ENCODE measurements at places on chromosomes 4 and X.

GRCh38 chrX:75278991-75279390 lies 5.1 kb downstream of the UPRT start:
- peak; percentile 88 for DNase-seq

DNA sequence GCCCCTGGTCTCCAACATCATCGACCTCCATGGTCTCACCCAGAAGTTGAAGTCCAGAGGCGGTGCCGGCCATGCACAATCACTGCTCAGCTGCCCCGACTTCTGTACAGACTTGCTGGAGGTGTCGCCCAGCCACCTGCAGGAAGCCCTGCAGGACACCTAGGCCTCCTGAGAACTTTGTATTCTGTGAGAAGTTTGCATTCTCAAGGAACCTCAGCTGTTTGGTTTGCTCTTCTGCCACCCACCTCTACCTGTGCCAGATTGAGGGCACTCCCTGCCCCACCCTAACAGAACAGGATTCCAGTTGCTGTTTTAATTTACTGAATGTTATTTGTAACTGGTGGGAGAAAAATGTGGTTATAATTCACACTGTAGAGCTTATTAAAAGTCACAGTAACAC lies 46.8 kb downstream of the TRIM61 start:
- no peak for DNase-seq

DNA sequence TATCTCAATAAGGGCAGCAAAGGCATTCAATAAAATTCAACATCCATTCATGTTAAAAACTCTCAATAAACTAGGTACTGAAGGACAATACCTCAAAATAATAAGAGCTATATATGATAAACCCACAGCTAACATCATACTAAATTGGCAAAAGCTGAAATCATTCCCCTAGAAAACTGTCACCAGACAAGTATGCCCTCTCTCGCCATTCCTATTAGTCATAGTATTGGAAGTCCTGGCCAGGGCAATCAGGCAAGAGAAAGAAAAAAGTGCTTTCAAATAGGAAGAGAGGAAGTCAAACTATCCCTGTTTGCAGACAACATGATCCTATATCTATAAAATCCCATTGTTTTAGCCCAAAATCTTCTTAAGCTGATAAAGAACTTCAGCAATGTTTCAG lies 116.8 kb downstream of the TENT5D start:
- DNase-seq = no peak

DNA sequence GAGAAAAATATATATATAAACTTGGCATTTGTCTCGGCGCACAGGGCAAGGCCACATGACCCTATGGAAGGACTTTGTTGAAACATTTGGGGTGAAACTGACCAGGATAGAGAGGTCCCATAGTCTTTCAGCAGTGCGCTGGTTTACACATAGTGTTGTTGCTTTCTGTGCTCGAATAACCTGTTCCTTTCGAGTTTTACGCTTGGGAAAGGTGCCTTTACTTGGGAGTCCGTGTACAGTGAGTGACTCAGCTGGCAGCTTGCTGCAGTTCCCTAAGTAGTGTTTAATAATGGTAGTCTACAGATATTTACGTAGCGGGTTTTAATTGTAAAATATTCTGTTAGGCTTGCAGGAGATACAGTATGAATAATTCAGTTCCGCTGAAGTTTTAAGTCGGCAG lies 578 bp downstream of the APOOL start:
- DNase-seq = no peak

GRCh38 chr4:131302108-131302507 lies 1847.0 kb upstream of the PCDH10 start:
- DNase-seq = peak; percentile 10

GRCh38 chrX:55011294-55011693 lies 11.1 kb downstream of the APEX2 start:
- no peak for DNase-seq

GRCh38 chrX:40040686-40041461 lies 56.9 kb downstream of the BCOR start:
- DNase-seq = no peak

GRCh38 chrX:136781180-136781797 lies 557 bp upstream of the ARHGEF6 start:
- no peak for DNase-seq

DNA sequence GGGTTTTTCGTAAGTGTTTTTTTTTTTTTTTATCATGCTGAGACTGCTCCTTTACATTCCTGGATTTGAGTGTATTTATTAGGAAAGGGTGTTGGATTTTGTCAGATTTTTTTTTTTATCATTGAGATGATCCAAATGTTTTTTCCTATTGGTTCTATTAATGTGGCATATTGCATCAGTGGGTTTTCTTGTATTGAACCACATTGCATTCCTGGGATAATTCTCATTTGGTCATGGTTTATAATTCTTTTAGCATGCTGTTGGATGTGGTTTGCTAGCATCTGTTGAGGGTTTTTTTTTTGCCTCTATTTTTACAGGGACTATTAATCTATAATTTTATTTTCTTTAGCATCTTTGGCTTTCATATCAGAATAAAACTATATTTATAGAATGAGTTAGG lies 28.8 kb downstream of the COL4A5 start:
- DNase-seq = no peak

DNA sequence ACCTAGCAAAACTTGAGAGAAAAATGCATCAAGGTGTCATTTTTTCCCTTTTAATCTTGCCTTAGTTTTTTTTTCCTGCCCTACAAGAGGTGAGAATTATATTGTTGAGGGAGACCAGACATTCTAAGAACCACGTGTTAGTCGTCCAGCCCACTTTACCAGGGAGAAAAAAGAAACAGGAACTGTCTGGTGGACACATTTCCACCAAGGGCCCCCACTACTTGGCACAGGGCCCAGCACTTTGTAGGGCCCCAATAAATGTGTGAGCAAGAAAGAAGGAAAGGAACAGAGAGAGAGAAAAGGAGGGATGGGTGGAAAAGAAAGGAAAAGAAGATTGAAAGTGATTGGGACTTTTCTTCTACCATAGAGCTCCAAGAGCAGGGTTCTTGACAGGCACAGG lies 3.9 kb upstream of the EGFL6 start:
- DNase-seq = no peak

DNA sequence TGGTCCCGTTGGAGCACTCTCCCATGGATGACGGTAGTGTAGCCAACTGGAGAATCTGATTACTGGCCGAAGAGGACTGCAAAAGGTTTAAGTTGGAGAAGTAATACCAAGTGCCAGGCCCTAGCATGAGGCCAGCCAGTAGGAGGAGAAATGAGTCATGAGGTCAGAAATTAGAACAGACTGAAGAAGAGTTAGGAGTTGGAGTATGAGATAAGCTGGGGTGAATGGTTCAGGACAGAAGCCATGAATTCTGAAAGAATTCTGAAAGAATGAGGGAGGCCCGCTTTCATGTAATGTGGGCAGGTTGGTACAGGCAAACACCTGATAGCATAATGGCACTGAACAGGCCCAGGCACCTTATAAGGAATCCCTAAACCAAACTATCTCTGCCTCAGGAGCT lies 18.4 kb upstream of the STK26 start:
- peak; percentile 33 for DNase-seq

Measured in ELF-1 (cell line).